ENCODE measurements at places on chromosomes 6 and 20. TPM values are rescaled to one million over a fixed set of nuclear protein-coding genes. Genes with fewer than 3 reads are reported as not detected.

DNA sequence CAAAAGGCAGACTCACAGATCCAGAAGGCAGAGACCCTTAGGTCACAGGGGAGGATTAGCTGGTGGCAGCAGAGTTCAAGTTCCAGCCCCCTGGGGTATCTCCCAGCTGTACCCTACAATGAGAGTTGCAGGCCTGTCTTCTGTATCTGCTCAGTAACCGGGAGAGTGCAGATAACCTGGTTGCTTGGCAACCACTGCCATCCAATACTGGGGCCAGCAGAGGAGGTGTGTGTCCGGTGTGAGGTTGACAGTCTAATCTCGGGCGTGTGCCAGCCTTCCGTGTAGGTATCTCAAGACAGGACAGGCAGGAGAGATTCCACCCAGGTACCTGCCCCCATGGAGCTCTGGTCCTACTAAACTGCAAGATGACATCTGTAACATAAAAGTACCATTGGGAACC, 56.6 kb upstream of the TBC1D7 start:
- H3K27me3 ChIP-seq = no peaks in the 10 kb centered on the region
- DNase-seq = no peak
- peaks cover 3% of the 10 kb centered on the region for H3K4me1 ChIP-seq
- H3K4me3 ChIP-seq = no peak overlapping the region
- H3K27ac ChIP-seq = no peak overlapping the region
- H3K36me3 ChIP-seq = no peaks in the 10 kb centered on the region

GRCh38 chr6:108274546-108274945, 13.7 kb upstream of the SNX3 start:
- H3K27ac ChIP-seq = no peak overlapping the region
- peaks cover 6% of the 10 kb centered on the region for H3K4me1 ChIP-seq
- DNase-seq = no peak
- no peaks in the 10 kb centered on the region for H3K27me3 ChIP-seq

- no peak overlapping the region for H3K27ac ChIP-seq
- H3K4me1 ChIP-seq = peaks cover 13% of the 10 kb centered on the region
- no peak overlapping the region for H3K4me3 ChIP-seq
Measured at GRCh38 chr6:133431031-133431430, 189.9 kb downstream of the EYA4 start.

GRCh38 chr6:33241968-33242367, 29.7 kb downstream of the VPS52 start:
- no peaks in the 10 kb centered on the region for H3K36me3 ChIP-seq
- no peak overlapping the region for H3K4me3 ChIP-seq
- no peak for DNase-seq

GRCh38 chr6:158780246-158780884, 38.8 kb downstream of the EZR start:
- peaks cover 97% of the 10 kb centered on the region for H3K36me3 ChIP-seq
- H3K27ac ChIP-seq = no peak overlapping the region
- no peaks in the 10 kb centered on the region for H3K27me3 ChIP-seq
- no peaks in the 10 kb centered on the region for H3K4me1 ChIP-seq

DNA sequence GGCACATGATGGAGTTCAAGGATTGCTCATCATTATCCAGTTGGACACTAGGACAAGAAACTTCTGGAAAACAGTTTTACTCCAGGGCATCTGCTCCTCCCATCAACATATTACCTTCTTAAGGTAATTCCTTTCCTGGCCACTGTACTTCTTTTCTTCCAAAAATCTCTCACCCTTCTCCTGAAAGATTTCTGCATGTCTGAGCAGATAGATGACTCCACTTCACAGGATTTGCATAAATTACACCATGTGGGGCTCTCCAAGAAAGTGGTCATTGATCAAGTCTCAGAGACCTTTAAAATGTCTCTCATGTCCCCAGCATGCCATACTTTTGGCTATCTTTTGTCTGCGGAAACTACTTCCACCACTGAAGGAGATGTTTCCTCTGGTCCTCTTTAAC, 103.2 kb upstream of the TNFAIP3 start:
- no peak overlapping the region for H3K27ac ChIP-seq
- no peaks in the 10 kb centered on the region for H3K27me3 ChIP-seq
- H3K4me1 ChIP-seq = peaks cover 5% of the 10 kb centered on the region
- no peaks in the 10 kb centered on the region for H3K36me3 ChIP-seq
- no peak for DNase-seq

DNA sequence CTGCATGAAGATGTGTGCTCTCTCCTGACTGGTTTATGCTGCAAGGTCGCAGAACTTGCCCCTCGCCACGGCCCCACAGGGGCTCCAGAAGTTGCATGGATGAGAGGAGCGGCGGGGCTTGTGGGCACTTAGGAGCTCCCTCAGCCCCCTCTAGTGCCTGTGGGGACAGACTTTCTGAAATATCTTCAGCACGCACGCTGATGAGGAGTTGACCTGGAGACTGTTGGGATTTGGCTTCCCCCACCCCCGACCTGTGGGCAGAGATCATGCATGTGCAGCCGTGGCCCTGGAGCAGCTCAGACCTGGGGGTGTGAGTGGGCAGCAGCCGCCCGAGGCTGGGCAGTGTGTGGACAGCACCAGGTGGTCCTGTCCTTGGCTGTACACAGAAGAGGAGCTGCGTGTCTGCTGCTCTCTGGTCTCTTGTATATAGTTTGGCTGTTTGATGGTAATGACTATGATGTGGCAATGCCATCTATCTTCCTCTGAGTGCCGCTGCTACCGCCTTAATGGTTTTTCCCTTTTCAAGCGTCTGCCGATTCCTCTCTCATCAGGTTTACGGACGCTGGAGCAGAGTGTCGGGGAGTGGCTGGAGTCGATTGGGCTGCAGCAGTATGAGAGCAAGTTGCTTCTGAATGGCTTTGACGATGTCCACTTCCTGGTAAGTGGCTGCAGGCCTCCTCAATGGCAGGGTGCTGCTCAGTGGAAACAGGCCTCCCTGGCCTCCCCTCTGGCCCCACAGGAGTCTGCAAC, 81.4 kb downstream of the TCP11 start:
- H3K4me3 ChIP-seq = no peak overlapping the region
- peaks cover 32% of the 10 kb centered on the region for H3K36me3 ChIP-seq
- no peaks in the 10 kb centered on the region for H3K27me3 ChIP-seq
- no peak for DNase-seq

GRCh38 chr6:10658910-10659698, 35.3 kb downstream of the C6orf52 start:
- DNase-seq = no peak
- no peaks in the 10 kb centered on the region for H3K36me3 ChIP-seq
- H3K4me3 ChIP-seq = no peak overlapping the region

GRCh38 chr6:146902846-146903245, 301.4 kb upstream of the STXBP5 start:
- no peaks in the 10 kb centered on the region for H3K36me3 ChIP-seq
- H3K4me1 ChIP-seq = no peaks in the 10 kb centered on the region
- H3K27me3 ChIP-seq = no peaks in the 10 kb centered on the region
- H3K27ac ChIP-seq = no peak overlapping the region

GRCh38 chr6:152078804-152079203, 271.3 kb downstream of the ESR1 start:
- DNase-seq = peak; percentile 89
- no peak overlapping the region for H3K4me3 ChIP-seq
- H3K27me3 ChIP-seq = no peaks in the 10 kb centered on the region
- no peak overlapping the region for H3K27ac ChIP-seq
- no peaks in the 10 kb centered on the region for H3K36me3 ChIP-seq

DNA sequence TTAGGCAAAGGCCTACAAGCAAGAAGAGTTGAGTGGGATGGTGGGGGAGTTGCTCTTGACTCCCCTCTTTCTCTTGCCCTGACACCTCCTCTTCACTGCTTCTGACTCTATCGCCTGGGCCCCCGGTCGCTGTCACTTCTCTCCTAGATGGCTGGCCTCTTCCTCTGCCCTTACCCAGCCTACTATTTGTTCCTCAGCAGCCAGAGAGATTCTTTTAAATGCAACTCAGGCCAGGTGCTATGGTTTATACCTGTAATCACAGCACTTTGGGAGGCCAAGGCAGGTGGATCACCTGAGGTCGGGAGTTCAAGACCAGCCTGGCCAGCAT, 4.3 kb upstream of the PDYN start:
- peaks cover 8% of the 10 kb centered on the region for H3K4me1 ChIP-seq
- no peaks in the 10 kb centered on the region for H3K36me3 ChIP-seq
- H3K4me3 ChIP-seq = no peak overlapping the region
- no peak overlapping the region for H3K27ac ChIP-seq
- peaks cover 23% of the 10 kb centered on the region for H3K27me3 ChIP-seq

GRCh38 chr20:1465470-1466210, 1.0 kb downstream of the NSFL1C start:
- DNase-seq = peak; percentile 10
- no peak overlapping the region for H3K27ac ChIP-seq
- no peaks in the 10 kb centered on the region for H3K27me3 ChIP-seq
- H3K4me3 ChIP-seq = peak overlapping the region; percentile 95
- H3K36me3 ChIP-seq = peaks cover 44% of the 10 kb centered on the region
- peaks cover 3% of the 10 kb centered on the region for H3K4me1 ChIP-seq

DNA sequence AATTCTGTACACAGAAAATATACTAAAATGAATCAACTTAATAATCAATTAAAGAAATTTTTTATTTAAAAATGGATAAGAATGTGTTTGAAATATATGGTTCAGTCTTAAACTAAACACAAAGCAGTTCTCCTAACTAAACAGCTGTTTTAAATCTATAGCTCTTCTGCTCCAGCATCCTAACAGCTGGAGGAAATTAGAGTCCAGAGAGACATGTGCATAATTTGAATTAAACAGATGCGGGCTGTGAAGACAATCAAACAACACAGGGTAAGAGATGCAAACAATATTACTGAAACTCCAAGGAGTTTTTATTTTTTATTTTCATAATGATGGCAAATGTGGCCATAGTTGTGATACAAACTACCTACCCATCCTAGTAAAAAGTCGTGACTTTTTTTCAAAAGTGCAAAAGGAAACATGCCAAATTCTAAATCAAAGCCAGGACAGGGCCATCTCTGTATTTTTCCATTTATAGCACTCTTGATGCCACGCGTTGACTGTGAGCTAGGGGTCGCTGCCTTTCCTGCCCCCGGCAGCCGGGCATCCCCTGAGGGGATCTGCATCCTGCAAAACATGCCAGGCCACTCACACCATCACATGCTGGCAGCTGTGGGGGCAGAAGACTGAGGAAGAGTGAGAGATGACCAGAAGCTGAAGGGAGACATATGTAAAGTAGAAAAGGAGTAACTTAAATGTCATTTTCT, 310.6 kb downstream of the PRKN start:
- no peaks in the 10 kb centered on the region for H3K36me3 ChIP-seq
- H3K4me3 ChIP-seq = no peak overlapping the region
- H3K27ac ChIP-seq = no peak overlapping the region
- H3K4me1 ChIP-seq = no peaks in the 10 kb centered on the region
- no peaks in the 10 kb centered on the region for H3K27me3 ChIP-seq

GRCh38 chr6:107152638-107153430, 37.5 kb upstream of the BEND3 start:
- no peak overlapping the region for H3K27ac ChIP-seq
- peaks cover 6% of the 10 kb centered on the region for H3K4me1 ChIP-seq
- no peaks in the 10 kb centered on the region for H3K27me3 ChIP-seq
- H3K4me3 ChIP-seq = no peak overlapping the region

GRCh38 chr6:160240691-160241084, 17.9 kb downstream of the SLC22A2 start:
- no peak overlapping the region for H3K4me3 ChIP-seq
- H3K4me1 ChIP-seq = no peaks in the 10 kb centered on the region
- no peak for DNase-seq
- no peak overlapping the region for H3K27ac ChIP-seq

GRCh38 chr20:47872341-47872740, 87.1 kb upstream of the SULF2 start:
- no peak for DNase-seq
- no peak overlapping the region for H3K4me3 ChIP-seq
- H3K27me3 ChIP-seq = peaks cover 5% of the 10 kb centered on the region
- no peak overlapping the region for H3K27ac ChIP-seq
- H3K4me1 ChIP-seq = peaks cover 7% of the 10 kb centered on the region

GRCh38 chr20:20955892-20956291, 150.3 kb downstream of the LINC00237 start:
- no peak overlapping the region for H3K4me3 ChIP-seq
- H3K27ac ChIP-seq = no peak overlapping the region
- H3K36me3 ChIP-seq = no peaks in the 10 kb centered on the region
- no peaks in the 10 kb centered on the region for H3K4me1 ChIP-seq
- peak; percentile 53 for DNase-seq

GRCh38 chr20:20233041-20233514, 134.8 kb upstream of the INSM1 start:
- H3K4me1 ChIP-seq = no peaks in the 10 kb centered on the region
- no peaks in the 10 kb centered on the region for H3K36me3 ChIP-seq
- H3K4me3 ChIP-seq = no peak overlapping the region
- no peak overlapping the region for H3K27ac ChIP-seq

DNA sequence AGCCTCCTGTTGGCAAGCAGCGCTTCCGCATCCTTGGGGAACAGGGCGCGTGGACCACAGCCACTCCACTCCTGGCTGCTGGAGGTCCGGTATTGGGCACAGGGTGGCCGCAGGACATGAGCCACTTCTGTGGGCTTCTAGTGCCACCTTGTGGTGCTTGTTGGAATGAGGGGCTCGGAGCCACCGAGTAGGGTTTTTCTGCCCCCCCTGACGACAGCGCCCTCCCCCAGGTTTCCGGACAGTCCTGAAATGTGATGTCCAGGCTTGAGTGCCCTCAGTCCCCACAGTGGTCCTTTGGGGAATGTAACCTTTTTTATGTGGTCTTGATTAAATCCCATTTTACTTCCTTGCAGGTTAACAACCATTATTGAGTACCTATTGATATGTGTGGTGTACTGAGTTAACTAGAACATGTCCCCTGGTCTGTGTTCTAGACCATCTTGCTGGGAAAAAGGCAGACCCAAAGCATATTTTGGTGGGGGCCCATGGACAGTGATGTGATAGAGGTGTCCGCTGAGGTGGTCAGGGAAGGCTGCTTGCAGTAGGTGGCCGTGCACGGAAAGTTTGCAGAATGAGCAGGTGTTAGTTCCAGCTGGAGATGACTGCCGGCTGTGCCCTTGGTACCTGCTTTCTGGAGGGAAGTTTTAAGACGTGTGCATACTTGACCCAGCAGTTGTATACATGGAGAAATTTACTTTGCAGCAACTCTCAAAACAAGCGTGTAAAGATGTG, 70.0 kb downstream of the PTPN1 start:
- no peaks in the 10 kb centered on the region for H3K4me1 ChIP-seq
- no peaks in the 10 kb centered on the region for H3K27me3 ChIP-seq
- peak; percentile 91 for DNase-seq
- no peak overlapping the region for H3K27ac ChIP-seq

- peak; percentile 94 for DNase-seq
- no peaks in the 10 kb centered on the region for H3K36me3 ChIP-seq
- H3K4me1 ChIP-seq = peaks cover 3% of the 10 kb centered on the region
- H3K4me3 ChIP-seq = peak overlapping the region; percentile 61
- peaks cover 59% of the 10 kb centered on the region for H3K27me3 ChIP-seq
- H3K27ac ChIP-seq = no peak overlapping the region
Measured at GRCh38 chr20:59403261-59403961, 103.0 kb downstream of the EDN3 start.

GRCh38 chr20:408843-409696, 971 bp downstream of the RBCK1 start:
- peak; percentile 71 for DNase-seq
- no peaks in the 10 kb centered on the region for H3K4me1 ChIP-seq
- H3K36me3 ChIP-seq = peaks cover 22% of the 10 kb centered on the region
- H3K27me3 ChIP-seq = no peaks in the 10 kb centered on the region

NT5E gene
- 0.29 TPM for total RNA-seq

ARMC2 gene
- 9.0 TPM for total RNA-seq

CALHM4 gene
- total RNA-seq = not detected

PRICKLE4 gene
- total RNA-seq = 2.6 TPM

HRH3 gene
- total RNA-seq = 0.56 TPM

ELOVL2 gene
- total RNA-seq = 14.1 TPM

RNGTT gene
- total RNA-seq = 21.5 TPM

SLC13A3 gene
- total RNA-seq = 6.2 TPM

PNLDC1 gene
- total RNA-seq = not detected

NMBR gene
- 0.23 TPM for total RNA-seq

SS18L1 gene
- 28.8 TPM for total RNA-seq

CASS4 gene
- not detected for total RNA-seq
